ENCODE measurements at places on chromosomes 2 and 18.

DNA sequence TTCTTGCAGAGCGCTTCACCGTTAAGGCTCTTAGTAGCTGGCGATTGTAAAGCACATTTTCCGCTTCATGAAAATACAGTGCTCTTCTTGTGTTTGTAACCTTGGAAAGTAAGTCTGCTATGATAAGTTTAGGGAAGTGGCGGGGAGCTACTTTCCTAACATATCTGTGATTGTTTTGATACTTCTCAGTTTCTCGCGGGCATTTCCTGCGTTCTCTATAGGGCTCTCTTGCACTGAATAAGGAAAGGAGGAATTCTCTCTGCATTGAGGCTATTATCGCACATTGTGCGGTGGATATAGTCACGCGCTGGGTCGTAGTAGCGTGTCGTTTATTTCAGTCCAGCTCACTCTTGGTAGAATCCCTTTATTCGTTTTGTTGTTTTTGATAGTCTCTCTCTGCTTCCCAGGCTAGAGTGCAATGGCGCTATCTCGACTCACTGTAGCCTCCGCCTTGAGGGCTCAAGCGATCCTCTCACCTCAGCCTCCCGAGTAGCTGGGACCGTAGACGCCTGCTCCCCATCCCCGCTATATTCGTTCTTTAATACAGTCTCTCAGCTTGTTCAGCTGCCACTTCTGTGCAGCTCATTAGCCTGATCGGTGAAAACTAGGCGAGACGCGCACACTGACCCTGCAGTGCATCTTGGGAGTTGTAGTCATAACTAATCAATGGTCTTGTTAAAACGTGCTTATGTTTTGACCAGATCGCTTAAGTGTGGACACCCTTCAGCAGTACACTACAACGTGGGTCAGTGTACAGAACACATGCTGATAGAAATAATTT lies 1.0 kb upstream of the PPP4R3B start:
- DNase-seq: peak; percentile 36

DNA sequence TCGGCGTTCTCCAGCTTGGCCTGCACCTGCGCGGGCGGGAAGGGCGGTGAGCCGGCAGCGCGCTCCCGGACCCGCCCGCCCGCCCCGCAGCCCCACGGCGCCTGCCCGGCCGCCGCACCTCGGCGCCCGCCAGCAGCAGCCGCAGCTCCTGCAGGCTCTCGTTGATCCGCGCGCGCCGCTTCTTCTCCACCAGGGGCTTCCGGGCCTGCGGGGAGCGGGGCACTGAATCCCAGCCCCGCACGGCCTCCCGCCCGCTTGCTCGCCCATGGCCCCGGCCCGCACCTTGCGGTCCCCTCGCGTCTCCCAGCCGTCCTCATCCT lies 335 bp downstream of the HES6 start:
- no peak for DNase-seq

DNA sequence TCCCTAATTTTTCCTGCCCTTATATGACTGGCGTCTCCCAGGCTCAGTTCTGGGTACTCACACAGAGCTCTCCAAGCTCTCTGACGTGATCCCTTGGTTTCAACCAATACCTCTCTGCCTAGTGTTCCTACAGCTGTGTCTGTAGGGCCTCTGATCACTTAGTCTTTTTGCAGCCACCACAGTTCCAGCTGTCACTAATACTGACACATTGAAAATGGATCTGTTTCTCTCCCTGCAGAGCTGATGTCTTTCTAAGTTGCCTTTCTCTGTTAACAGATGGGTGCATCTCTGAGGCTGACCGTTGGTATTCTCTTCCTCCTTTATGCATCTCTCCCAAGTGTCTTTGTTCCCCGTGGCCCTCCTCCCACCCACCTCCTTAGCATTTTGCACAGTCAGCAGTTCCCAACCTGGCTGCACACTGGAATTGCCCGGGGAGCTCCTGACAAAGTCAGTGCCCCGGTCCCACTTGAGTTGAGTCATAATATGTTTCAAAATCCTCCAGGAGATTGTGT lies 62.5 kb downstream of the CERS6 start:
- no peak for DNase-seq

- no peak for DNase-seq
Observed at GRCh38 chr2:231104115-231104713, 20.6 kb downstream of the HTR2B start.

- peak; percentile 29 for DNase-seq
Observed at GRCh38 chr18:2847317-2848246, 776 bp downstream of the EMILIN2 start.

DNA sequence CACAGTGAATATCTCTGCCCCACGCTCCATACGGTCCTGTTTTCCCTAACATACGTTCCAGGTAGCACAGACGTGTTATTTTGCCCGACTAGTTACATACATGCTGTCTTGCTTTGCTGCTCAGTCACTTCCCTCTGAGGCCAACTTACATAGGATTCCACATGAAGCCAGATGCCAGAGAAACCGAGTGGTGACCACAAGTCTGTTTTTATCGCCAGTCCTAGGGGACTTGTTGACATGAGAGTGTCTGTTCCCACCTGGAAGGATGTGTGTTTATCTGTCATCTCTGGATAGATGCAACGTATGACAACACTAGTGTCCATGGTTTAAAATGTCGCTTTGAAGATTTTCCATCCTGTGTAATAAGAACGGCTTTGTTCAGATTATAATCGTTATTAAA lies 32.6 kb downstream of the PMAIP1 start:
- no peak for DNase-seq
